ENCODE measurements at places on chromosomes 1 and 21.

- DNase-seq, result no peak
Observed at GRCh38 chr1:93031711-93032110, 47.4 kb upstream of the MTF2 start.

GRCh38 chr1:66088787-66089186 lies 296.1 kb downstream of the PDE4B start:
- no peak for DNase-seq

DNA sequence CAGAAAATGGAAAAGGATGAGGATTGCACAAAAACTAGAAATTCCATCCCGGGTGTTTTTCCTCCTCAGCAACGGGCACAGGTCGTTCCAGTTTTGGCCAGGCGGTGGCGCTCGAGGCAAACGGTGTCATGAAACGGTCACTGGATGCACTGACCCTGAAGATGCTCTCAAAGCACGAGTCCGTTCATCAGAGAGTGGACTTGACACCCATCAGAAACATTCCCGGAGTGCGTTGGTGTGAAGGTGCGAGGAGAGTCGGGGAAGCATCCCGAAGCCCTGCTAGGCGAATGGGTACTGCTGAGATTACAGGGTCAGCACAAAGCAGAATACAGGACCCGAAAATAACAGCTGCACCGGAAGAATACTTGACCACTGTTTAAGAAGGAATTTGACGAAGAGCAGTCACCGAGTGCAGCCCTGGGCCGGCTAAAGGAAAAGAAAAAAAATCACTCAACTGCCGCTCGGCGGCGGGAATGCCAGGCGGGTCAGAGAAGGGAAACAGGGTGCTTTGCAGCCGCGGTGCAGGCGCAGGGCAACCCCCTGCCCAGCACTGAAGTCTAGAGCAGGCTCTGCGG lies 71.7 kb upstream of the ETS2 start:
- peak; percentile 54 for DNase-seq

- DNase-seq, result peak; percentile 20
Observed at GRCh38 chr1:11761988-11762406, at the start of gene C1orf167. Gene C1orf167 (plus strand): TSS chr1:11762193. CDS start chr1:11764401, 2,208 bp downstream.

DNA sequence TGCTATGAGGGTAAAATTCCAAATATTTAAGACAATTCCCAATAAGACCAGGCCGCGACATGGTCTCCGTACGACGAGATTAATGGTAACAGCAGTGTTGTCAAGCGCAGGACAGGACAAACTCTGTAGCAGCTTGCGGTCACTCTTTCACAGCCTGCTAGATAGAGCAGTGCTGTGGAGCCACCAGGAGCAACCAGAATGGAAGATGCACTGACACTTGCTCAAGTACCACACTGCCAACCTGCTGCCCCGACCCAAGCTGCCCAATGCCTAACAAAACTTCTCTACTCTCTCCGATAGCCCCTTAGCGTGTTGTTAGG lies 636 bp downstream of the WARS2 start:
- DNase-seq, result no peak
